ENCODE measurements at places on chromosomes 16 and 17.

- no peak for DNase-seq
Measured at GRCh38 chr17:13994050-13994449, 75.3 kb upstream of the COX10 start.

DNA sequence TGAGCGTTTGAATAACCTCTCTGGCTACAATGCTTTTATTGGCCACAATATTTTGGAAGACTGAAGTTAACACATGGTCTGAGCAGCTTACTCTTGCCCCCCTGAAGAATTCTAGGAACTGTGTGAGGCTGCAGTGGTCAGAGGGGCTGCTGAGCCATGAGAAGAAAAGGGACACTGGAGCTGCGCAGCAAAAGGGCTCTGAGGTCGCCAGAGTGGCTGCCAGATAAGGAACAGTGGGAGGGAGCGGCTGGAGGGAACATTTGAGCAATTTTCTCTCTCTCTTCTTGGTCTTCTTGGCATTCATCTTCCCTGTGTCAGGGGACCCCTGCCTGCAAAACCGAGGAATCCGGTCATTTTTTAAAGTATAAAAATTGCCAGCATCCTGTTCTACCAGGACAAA, 66.1 kb downstream of the CPPED1 start:
- DNase-seq, result no peak

DNA sequence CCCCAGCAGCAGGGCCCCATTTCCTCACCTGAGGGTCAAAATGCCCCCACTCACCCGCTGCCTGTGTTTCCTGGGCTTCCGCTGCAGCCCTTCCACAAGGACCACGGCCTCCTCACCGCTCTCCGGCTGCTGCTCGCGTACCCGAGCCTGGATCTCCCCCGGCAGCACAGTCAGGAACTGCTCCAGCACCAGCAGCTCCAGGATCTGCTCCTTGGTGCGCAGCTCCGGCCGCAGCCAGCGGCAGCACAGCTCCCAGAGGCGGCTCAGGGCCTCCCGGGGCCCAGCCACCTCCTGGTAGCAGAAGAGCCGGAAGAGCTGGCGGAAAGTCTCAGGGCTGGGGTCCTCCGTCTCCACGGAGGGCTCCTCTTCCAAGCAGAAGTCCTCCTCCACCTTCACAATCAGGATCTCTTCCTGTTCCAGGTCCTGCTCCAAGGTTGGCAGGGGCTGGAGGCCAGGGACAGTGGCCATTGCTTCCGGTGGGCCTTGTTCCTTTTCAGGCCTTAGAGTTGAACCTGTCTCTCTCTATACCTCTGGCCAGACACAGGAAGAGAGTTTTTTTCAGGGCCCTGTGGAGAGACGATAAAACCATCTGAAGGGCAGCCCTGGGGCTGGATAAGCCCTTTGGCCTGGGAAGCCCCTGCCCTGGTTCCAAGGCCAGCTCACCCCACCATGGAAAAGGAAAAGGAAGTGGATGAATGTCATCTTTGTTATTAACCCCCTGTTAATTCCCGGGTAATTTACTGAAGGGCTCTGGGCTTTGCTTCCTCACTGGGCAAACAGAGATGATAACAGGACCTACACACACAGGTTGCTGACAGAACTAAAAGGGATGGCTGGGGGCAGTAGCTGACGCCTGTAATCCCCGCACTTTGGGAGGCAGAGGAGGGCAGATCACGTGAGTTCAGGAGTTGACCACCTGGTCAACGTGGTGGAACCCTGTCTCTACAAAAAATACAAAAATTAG, 1.2 kb downstream of the ZNF500 start:
- no peak for DNase-seq

DNA sequence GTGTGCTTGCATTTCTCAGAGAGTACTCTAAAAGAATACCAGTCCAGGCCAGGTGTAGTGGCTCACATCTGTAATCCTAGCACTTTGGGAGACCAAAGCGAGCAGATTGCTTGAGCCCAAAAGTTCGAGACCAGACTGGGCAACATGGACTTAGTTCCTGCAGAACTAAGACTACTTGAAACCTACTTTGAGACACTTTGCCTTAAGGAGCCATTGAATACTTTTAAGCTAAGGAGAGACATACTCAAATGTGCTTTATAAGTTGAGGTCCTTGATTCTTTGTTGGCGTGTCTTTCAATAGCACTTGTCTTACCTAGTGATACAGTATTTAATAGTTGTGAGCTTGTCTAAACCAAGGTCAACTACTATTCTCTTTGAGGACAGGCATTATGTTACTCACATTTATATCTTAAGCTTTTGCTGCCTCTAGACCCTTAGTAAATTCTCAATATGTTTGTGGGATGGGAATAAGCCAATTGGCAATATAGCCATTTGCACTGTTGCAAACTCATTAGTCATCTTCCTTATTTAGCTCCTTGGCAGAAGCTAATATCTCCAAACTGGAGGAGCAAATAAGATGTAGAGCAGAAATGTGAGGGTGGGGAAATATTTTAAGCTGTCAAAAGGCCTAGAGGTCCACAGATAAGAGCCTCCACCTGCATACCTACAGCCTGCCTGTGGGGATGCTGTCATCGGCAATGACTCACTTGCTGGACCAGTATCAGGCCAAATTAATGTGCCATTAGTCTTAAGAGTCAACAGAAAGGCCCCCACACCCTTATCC, 16.3 kb downstream of the SCPEP1 start:
- no peak for DNase-seq

DNA sequence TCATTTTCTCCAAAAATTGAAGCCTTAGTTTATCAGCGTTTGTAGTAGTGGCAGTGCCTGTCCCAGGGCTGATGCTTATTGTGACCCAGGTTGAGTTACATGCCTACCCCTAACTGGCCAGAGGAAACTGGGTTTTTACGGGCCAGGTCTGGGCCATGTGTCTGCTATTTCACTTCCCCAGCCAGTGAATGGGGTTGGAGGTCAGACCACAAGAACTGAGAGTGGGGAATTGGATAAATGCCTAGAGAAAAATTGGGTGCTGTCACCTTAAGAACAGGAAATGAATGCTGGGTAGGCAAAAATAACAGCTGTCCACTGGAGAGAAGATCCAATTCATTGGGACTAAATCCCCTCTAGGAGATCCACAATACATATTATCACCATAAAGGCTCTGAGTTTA, 5.2 kb downstream of the ADPRM start:
- peak; percentile 79 for DNase-seq

GRCh38 chr16:85522842-85523601, 90.1 kb upstream of the GSE1 start:
- peak; percentile 10 for DNase-seq

- peak; percentile 39 for DNase-seq
Measured at GRCh38 chr17:41483991-41484826, 3.3 kb upstream of the KRT35 start.

DNA sequence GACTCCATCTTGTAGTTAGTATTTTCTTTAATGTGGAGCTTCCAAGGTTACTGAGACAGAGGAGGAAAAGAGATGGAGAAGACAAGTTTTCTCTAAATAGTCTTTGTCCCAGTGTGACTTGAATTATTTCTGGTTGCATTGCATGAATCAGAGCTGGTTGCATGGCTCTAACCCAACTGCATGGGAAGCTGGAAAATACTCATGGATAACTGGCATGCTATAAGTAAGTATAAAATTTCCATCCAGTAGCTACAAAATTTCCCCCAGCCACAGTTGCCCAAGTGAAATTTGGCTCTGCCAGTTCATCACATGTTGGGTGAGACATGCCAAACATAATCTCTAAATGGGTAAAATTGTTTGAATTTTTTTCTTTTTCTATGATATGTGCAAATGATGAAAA, 1161.5 kb downstream of the CDH11 start:
- DNase-seq, result no peak

DNA sequence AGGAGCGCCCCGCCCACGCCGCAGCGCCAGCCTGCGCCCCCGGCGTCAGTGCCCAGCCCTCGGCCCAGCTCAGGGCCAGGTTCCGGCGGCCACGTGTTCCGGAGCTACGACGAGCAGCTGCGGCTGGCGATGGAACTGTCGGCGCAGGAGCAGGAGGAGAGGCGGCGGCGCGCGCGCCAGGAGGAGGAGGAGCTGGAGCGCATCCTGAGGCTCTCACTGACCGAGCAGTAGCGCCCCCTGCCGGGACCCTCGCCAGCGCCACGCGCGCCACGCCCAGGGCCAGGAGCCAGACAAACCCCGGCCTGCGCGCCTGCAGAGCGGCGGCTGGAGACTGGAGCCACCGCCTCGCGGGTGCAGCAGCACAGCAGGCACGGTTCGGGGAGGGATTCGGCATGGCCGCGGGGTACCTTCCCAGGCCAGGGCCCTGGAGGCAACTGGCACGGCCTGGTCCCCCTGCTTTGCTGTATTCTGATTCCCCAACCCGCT, 9.3 kb downstream of the CORO6 start:
- DNase-seq, result peak; percentile 77

Measured in EL (cell line).